ENCODE measurements at places on chromosomes 12 and 14. TPM values are rescaled to one million over a fixed set of nuclear protein-coding genes. Genes with fewer than 3 reads are reported as not detected.

The CLEC4E gene
- 1.1 TPM for polyA plus RNA-seq

The POTEM gene
- polyA plus RNA-seq, result not detected

The RNASE7 gene
- 0.54 TPM for polyA plus RNA-seq

The IFI27 gene
- polyA plus RNA-seq, result 4.9 TPM

The TAPBPL gene
- 16.1 TPM for polyA plus RNA-seq

The DBX2 gene
- 0.24 TPM for polyA plus RNA-seq

The CLIP1 gene
- polyA plus RNA-seq, result 43.0 TPM

The KIF5A gene
- polyA plus RNA-seq, result 1.0 TPM

The ANO2 gene
- 4.0 TPM for polyA plus RNA-seq

The SLC38A4 gene
- polyA plus RNA-seq, result 25.8 TPM

The ZNF605 gene
- polyA plus RNA-seq, result 18.9 TPM

The BTG1 gene
- 115 TPM for polyA plus RNA-seq

The GTF2A1 gene
- 40.9 TPM for polyA plus RNA-seq

The GXYLT1 gene
- 37.8 TPM for polyA plus RNA-seq

The SFSWAP gene
- 40.3 TPM for polyA plus RNA-seq

The CLSTN3 gene
- 105 TPM for polyA plus RNA-seq

The SLCO1B1 gene
- polyA plus RNA-seq, result not detected

The POTEG gene
- 0.08 TPM for polyA plus RNA-seq

The OR4M1 gene
- polyA plus RNA-seq, result not detected

The INHBE gene
- polyA plus RNA-seq, result 0.78 TPM

The ACSS3 gene
- 18.3 TPM for polyA plus RNA-seq

The SLC25A21 gene
- polyA plus RNA-seq, result 2.6 TPM

The PLD4 gene
- polyA plus RNA-seq, result 2.3 TPM

The ZC2HC1C gene
- 7.1 TPM for polyA plus RNA-seq

The ACOT6 gene
- polyA plus RNA-seq, result not detected

The GABARAPL1 gene
- polyA plus RNA-seq, result 53.3 TPM

The ANKS1B gene
- 3.7 TPM for polyA plus RNA-seq

The KCNJ8 gene
- 22.9 TPM for polyA plus RNA-seq

The GAS2L3 gene
- 22.1 TPM for polyA plus RNA-seq

The CARMIL3 gene
- polyA plus RNA-seq, result 1.2 TPM

The MGP gene
- polyA plus RNA-seq, result 422 TPM

The CIDEB gene
- 20.2 TPM for polyA plus RNA-seq

The RESF1 gene
- polyA plus RNA-seq, result 50.3 TPM

The CLEC4A gene
- 3.8 TPM for polyA plus RNA-seq

The FAIM2 gene
- 3.5 TPM for polyA plus RNA-seq

The MIS18BP1 gene
- 37.4 TPM for polyA plus RNA-seq

The P2RX7 gene
- 1.4 TPM for polyA plus RNA-seq

The ESPL1 gene
- polyA plus RNA-seq, result 14.3 TPM

The JPH4 gene
- polyA plus RNA-seq, result 9.5 TPM

The E2F7 gene
- 6.2 TPM for polyA plus RNA-seq

The B4GALNT3 gene
- polyA plus RNA-seq, result 22.2 TPM

The RBP5 gene
- 55.4 TPM for polyA plus RNA-seq

The SPIC gene
- not detected for polyA plus RNA-seq

The SERPINA9 gene
- not detected for polyA plus RNA-seq

The CIROP gene
- polyA plus RNA-seq, result not detected

The SSPN gene
- 18.0 TPM for polyA plus RNA-seq

The RD3L gene
- not detected for polyA plus RNA-seq

The LAG3 gene
- 0.99 TPM for polyA plus RNA-seq

All from left renal pelvis (tissue), 4 donors.